ENCODE measurements at places on chromosomes 7 and 10. TPM values are rescaled to one million over a fixed set of nuclear protein-coding genes. Genes with fewer than 3 reads are reported as not detected.

Gene IFT22
- 17.0 TPM for total RNA-seq

Gene CALCR
- total RNA-seq = 0.08 TPM

GRCh38 chr10:17729630-17730029 lies 22.4 kb upstream of the TMEM236 start:
- DNase-seq = no peak

DNA sequence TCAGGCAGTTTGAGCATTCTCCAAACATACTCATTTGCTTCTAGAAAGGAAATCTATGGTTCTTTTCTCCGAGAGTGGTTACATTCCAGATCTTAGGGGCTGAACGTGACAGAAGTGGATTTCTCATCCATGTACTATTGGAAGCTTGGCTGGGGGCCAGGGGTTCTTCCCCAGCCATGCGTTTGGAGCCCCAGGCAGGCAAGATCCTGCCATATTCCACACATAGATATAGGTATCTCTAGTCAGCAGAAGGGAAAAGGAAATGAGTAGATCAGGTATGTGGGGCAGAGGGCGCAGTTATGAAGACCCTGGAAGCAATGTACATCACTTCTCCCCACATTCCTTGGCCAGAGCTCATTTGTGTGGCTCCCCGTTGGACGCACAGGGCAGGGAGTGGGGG lies 299.8 kb downstream of the CCDC3 start:
- DNase-seq = no peak

- DNase-seq = no peak
Observed at GRCh38 chr7:106022193-106022821, 59.2 kb downstream of the CDHR3 start.

Gene PRTFDC1
- total RNA-seq = 6.3 TPM

DNA sequence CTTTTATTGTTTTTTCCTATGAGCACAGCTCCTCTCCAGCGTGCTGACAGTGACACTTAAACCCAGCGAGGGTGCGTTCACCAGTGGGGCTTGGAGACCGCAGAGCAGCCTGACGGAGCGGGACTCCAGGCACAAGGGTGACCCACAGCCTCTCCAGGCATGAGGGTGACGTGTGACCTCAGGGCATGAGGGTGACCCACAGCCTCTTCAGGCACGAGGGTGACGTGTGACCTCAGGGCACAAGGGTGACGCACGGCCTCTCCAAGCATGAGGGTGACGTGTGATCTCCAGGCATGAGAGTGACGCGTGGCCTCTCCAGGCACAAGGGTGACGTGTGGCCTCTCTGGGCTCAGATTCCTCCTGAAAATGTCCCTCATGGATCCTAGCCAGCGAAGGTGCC lies 164.3 kb upstream of the TCERG1L start:
- no peak for DNase-seq

DNA sequence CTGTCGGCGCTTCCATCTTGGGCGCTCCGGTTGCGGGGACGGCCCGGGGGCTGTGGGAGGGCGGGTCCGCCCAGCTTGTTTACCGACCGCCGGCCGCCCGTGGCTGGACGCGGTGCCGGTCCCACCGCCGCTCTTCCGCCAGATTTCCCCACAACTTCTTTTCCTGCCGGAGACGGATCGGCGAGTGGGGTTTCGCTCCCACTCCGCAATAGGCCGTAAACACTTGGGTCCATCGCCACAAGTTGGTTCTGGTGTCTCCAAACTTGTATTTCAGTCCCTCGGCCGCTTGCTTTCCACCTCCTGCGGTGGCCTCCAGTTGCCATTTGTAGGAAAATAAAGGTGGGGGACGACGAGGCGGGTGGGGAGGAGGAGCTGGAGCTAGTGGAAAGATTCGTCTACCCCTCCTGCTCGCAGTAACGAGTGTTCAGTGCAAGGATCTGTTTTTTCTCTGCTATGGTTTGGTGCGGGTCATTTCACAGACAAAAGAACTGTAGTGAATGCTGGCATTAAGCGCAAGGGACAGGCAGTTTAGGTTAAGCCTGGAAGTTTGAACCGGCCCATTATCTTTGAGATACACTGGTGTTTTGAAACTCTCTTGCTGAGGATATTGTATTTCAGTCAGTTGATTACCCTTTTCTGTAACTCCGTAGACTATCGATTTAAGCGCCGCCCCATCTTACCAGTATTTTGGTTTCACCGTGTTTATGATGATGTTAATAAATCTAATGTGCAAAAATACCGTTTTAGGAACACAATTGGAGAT lies 24.3 kb upstream of the ZRANB1 start:
- DNase-seq = peak; percentile 44

GRCh38 chr7:6299774-6300173 lies 27.4 kb upstream of the CYTH3 start:
- DNase-seq = no peak

GRCh38 chr7:157949711-157950110 lies 612.9 kb downstream of the DNAJB6 start:
- DNase-seq = no peak

Gene IFIT1B
- not detected for total RNA-seq
